HFFc6 (cell line): ENCODE measurements at places on chromosomes 16 and 17. TPM values are rescaled to one million over a fixed set of nuclear protein-coding genes. Genes with fewer than 3 reads are reported as not detected.
A peak's percentile ranks its signal among the peaks of the same experiment; 100 is the strongest.

DNA sequence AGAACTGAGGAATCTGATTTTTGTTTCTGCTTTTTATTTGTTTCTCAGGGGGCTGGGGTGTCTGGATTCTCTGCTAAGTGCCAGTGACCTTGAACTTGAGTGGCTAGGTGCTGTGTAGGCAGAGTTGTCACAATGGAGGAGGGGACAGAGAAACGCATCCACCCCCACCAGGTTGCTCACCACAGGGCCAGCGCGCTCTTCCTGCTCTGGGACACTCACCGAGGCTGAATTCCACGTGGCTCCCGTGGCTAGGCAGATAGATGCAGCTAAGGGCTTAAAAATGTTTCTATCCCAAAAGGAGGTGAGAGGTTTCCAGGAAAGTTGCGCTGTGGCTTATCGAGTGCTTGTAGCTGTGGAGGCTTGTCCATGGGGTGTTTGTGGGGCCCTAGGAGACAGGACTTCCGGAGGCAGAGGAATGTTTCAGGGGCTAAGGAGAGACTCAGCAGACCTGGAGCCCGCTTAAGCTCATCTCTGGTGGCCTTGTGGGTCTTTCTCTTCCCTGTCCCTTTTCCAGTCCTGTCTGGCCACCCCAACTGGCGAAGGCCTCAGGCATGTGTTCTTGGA, 36.8 kb downstream of the ADCY7 start:
- no peak for DNase-seq

GRCh38 chr17:31533546-31534155, 142.2 kb downstream of the RAB11FIP4 start:
- peak; percentile 61 for DNase-seq

- no peak for DNase-seq
Observed at GRCh38 chr17:79057737-79058385, 16.8 kb upstream of the ENGASE start.

GRCh38 chr16:69131839-69132423, 457 bp downstream of the CHTF8 start:
- DNase-seq = peak; percentile 62

- DNase-seq = no peak
Observed at GRCh38 chr16:15051387-15051951, 4.4 kb downstream of the NTAN1 start.

GRCh38 chr17:12899604-12900003, 110.3 kb downstream of the ARHGAP44 start:
- no peak for DNase-seq

DNA sequence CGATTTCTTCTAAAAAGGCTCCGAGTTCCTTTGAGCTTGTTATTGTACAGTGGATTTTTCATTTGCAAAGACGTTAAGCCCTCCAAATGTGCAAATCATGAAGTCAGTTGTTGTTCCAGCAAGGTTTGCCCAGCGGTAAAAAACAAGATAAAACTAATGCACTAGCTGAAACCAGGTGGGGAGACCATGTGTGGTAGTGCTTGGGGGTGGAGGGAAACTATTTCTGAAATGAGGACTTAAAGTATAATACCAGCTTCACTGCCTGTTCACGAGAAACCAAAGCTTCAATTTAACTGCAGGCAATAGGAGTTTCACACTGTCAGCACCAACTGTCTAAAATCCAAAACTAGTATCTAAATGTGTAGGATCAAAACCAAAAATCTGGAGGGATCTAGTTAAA, 22.3 kb downstream of the SMARCE1 start:
- DNase-seq = no peak

- DNase-seq = peak; percentile 51
Observed at GRCh38 chr17:32192379-32192778, 50.1 kb downstream of the RHOT1 start.

DNA sequence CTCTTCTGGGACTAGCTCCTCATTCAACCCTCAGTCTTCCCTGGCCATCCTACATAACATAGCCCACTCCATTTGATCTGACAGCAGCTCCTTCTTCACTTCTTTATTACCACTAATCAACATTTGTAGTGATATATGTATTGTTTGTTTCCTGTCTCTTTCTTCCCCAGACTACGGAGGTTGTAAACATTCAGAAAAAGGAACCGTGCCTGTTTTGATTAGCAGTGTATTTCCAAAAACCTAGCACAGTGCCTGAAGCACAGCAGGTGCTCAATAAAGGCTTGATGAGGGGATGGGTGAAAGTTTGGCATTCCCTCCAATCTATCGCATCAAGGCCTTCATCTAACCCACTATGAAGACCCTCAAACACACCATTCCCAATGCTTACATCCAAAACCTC, 150.8 kb downstream of the XYLT1 start:
- no peak for DNase-seq

DNA sequence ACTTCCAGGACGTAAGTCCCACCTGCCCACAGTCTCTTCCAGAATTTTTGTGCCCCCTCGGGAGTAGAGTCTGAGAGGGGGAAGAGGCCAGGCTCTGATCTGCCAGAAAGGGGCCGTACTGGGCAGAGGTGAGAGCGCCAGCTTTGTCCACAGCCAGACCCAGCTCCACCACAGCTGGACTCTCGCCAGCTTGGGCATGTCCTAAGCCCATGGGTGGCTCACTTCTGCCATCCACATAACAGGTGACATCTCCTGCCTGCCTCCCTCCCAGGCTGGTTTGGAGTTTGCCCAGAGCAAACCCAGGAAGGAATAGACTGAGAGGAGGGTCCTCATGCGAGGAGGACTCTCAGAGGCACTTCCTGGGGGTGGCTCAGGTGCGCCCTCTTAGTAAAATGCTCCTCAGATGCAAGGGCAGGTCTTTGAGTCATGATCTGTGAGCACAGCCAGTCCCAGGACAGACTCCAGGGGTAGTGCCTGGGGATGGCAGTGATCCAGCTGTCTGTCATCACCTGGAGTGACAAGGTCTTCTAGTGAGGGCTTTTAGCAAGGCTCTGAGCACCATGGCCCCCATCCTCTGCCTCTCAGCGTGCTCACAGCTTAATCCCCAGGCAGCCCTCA, 89.2 kb downstream of the AMFR start:
- no peak for DNase-seq

GRCh38 chr17:74525781-74526288, 5.4 kb downstream of the CD300LB start:
- no peak for DNase-seq

GRCh38 chr16:11233727-11234376, 22.2 kb downstream of the SOCS1 start:
- no peak for DNase-seq

- peak; percentile 66 for DNase-seq
Observed at GRCh38 chr17:1577182-1577581, 14.6 kb upstream of the PITPNA start.

DNA sequence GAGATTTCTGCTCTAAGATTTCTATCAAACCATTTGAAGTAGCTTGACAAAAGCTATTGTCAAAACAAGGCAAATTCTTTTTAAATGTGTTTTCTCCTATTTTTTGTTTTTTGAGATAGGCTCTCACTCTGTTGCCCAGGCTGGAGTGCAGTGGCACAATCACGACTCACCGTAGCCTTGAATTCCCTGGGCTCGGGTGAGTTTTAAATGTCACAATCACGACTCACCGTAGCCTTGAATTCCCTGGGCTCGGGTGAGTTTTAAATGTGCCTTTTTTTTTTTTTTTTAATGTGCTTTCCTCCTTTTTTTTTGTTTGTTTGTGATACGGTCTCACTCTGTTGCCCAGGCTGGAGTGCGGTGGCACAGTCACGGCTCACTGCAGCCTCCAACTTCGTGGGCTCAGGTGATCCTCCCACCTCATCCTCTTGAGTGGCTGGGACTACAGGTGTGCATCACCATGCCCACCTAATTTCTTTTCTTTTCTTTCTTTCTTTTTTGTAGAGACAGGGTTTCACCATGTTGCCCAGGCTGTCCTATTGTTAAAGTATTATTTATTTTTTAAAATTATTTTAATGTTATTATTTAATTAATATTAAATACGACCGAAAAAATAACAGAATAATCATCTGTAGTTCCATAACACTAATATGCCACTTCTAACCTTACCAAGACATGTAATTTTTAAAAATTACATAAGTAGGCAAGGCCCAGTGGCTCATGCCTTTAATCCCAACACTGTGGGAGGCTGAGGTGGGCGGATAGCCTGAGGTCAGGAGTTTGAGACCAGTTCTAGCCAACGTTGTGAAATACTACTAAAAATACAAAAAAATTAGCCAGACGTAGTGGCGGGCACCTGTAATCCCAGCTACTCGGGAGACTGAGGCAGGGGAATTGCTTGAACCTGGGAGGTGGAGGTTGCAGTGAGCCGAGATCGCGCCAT, 69.7 kb upstream of the FA2H start:
- DNase-seq = no peak

DNA sequence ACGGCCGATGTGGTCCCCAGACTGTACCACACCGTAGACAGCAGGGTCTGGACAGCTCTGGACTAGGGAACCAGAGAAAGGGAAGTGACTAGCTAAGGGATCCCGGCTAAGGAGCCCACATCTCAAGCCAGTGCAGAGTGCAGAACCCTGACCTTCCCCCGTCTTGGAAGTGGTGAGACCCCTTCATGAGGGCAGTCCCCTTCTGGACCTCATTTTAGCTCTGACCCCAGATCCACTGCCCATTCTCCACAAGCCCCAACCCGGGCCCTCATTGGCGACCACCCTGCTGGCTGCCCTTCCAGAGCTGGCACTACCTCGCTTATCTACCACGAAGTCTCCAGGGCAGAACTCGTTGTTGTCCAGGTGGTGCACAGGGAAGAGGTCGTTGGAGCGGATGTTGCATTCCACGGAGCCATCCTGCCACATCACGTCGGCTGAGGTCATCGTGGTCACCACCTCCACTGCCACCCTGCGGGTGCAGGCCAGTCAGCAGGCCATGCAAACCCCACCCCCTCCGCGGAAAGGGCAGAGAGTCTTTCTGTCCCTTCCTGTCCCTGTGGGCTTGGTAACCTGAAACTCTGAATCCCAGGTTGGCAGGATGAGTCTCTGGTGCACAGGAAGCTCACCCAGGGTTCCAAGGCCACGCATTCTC, 14.2 kb downstream of the SPHK1 start:
- no peak for DNase-seq

- no peak for DNase-seq
Observed at GRCh38 chr17:28174352-28175046, 132.0 kb downstream of the NLK start.

ABAT gene
- 0.61 to 1.4 TPM (median 0.62 TPM) in 3 replicates for total RNA-seq

MRPL12 gene
- 109 and 119 TPM in 2 replicates for total RNA-seq

HBQ1 gene
- 0.48 to 0.49 TPM in 2 of 3 replicates, not detected in the other for total RNA-seq

SEPTIN1 gene
- total RNA-seq = 1.6 to 2.1 TPM (median 1.9 TPM) in 3 replicates

HIC1 gene
- total RNA-seq = 41.2 and 50.9 TPM in 2 replicates

ADGRG3 gene
- not detected in 3 replicates for total RNA-seq

CCL7 gene
- total RNA-seq = 0.31 TPM in 1 of 3 replicates, not detected in the others

CFAP119 gene
- total RNA-seq = 4.9 to 5.7 TPM (median 5.0 TPM) in 3 replicates

GJD3 gene
- 0.57 to 2.0 TPM (median 0.69 TPM) in 3 replicates for total RNA-seq

CCL17 gene
- total RNA-seq = not detected in 3 replicates

TSPOAP1 gene
- 0.39 to 1.0 TPM (median 0.87 TPM) in 3 replicates for total RNA-seq
